NCI-H69 (cell line): ENCODE measurements at places on chromosomes 7 and 10.

DNA sequence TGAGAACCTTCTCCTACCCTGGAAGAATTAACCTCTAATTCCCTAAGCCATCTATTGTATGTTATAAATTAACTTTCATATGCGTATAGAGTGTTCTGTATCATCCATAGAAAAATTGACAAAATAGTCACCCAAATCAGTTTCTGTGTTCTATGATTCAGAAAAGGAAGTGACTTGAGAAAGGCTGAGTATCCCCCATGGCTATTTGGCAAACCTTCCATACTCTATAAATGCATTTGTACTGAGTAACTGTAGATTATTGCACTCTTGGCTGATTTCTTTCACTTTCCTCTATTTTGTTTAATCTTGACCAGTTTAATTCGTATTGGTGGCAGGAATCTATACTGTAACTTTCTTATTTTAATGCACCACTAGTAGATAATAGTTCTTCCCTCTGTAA, 182.2 kb downstream of the HTR7 start:
- DNase-seq, result no peak

DNA sequence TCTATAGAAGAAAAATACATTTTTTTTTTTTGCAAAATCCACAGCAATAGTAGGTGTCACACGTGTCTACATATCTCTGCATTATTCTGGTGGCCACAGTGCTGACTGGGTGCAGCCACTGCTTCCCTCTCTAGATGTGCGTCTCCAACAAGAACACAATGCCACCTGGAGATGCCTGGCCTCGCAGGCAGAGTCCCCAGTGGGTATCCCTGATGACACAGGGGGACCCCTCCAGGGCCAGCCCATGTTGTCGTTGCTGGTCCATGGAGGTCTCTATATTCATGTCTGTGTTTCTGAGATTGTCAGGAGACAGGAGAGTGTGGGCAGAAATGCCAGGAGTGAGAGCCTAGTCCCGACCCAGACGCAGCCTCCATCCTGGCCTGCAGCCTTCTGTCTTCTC, 345.9 kb upstream of the SHH start:
- no peak for DNase-seq

- DNase-seq, result no peak
Observed at GRCh38 chr10:7405637-7406036, 5.2 kb downstream of the SFMBT2 start.

DNA sequence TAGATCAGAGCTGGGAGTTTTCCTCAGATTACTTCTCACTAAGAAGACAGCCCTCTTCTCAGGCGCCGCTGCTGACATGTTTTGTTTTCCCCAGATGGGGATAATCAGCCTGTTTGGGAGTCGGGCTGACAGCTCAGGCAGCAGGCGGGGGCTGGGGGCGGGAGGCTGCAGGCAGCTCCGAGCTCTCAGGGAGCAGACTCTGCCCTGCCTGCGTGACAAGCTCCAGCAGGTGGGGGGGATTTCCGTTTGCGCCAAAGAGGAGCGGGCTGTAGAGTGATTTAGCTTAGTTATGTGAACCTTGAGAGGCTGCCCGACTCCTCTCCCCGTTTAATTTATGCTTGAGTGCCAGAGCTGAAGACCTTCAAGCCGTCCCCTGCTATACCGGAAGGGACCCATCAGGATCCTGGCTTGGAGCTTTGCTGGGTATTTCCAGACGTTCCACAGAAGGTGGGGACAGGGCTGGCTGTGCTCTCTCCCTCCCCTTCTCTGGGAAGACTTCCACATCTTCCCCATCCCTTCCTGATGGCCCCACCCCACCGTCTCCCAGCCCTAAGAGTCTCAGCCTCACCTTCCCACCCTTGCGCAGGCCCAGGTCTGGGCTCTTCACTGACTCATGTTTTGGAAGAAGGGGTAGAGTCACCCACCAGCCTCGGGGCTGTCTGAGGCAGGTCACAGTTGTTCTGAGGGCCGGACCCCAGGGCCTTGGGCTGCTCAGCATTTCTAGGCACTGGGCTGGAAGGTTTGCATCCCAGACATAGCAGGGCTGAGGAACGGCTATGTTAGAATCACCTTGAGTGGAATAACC, 24.7 kb upstream of the ADCYAP1R1 start:
- DNase-seq, result peak; percentile 61

GRCh38 chr10:111548084-111548726, 471.4 kb downstream of the ADRA2A start:
- no peak for DNase-seq

DNA sequence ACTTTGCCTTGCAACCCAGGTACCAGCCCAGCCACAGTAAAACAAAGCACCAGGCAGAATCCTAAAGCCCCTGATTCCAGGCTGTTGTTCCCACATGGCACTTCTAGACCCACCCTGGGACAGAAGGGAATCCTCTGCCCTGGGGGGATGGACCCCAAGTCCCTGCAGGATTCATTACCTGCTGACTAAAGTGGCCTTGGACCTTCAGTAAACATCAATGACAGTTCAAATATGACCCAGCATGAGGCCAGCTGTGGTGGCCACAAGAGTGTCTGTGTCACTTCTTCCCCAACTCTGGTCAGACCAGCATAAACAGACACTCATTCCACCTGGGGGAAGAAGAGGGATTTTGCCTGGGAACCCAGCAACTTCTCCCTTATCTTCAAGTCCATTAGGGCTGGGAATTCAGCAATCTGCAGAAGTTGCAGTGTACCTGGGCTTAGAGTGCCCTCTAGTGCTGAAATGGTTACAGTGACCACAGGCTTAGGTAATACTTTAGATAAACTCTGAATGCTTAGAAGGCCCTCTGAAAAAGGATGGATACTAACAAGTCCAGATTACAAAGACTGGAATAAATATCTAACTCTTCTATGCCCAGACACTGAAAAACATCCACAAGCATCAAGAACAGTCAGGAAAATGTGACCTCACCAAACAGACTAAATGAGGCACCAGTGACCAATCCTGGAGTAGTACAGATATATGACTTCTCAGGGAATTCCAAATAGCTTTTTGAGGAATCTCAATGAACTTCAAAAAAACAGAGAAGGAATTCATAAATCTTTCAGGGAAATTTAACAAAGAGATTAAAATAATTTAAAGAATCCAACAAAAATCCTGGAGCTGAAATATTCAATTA, 108.5 kb upstream of the TMEM168 start:
- peak; percentile 83 for DNase-seq

GRCh38 chr10:72694476-72695369, 2.8 kb downstream of the MCU start:
- peak; percentile 32 for DNase-seq

DNA sequence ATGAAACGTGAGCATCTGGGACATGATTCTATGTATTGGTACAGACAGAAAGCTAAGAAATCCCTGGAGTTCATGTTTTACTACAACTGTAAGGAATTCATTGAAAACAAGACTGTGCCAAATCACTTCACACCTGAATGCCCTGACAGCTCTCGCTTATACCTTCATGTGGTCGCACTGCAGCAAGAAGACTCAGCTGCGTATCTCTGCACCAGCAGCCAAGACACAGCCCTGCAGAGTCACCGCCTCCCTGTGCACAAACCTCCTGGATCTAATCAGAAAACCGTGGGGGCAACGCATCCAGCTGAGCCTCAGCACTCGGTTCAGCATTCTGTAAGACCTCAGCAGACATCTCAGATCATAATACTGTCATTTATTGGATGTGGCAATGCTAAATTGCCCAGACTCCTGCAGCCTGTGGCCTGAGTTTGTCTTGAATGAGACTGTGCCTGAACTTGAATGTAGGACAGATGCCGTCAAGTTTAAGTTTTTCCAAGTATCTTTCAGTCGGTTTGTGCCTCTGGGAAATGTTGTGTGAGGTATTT, 41.5 kb upstream of the PRSS58 start:
- DNase-seq, result no peak

GRCh38 chr10:49071160-49071761, 44.1 kb downstream of the VSTM4 start:
- no peak for DNase-seq

- peak; percentile 91 for DNase-seq
Observed at GRCh38 chr7:22356701-22357310, at the start of gene RAPGEF5. Gene RAPGEF5, minus strand, starts transcription at chr7:22357154. Its CDS starts 94 bp downstream, at chr7:22357060.

DNA sequence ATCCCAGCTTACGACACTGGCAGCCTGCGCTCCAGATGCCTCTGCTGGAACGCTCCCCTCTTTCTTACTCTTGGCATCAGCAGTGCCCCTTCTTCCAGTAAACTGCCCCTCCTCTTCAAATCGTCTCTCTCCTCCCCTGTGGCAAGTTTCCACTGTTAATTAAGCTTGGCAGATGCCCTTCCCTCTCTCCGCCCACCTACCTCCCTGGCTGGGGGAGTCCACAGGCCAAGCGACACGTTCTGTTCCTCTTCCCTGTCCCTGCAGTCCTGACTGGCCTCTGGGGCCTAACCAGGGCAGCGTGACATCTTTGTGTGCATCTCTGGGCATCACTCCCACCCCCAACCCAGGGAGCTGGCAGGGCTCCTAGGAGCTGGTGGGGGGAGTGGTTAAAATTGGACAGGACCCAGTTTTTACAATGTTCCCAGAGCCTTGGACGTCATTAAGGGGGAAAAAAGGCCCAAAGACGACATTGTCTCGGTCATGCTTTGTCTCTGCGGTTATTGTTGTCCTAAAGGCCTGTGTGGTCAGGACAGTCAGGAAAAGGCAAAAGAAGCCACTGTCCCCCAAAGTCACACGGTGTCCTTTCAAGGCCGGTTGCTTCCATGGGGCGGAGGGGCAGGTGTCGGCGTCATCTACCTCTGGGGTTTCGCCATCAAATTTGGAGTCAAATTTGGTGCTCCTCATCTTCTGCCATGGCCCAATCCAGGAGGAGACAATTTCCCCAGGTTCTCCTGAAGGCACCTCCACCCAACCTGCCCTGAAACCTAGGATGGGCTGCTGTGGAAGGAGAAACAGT, 54.2 kb downstream of the DLG5 start:
- DNase-seq, result peak; percentile 31

DNA sequence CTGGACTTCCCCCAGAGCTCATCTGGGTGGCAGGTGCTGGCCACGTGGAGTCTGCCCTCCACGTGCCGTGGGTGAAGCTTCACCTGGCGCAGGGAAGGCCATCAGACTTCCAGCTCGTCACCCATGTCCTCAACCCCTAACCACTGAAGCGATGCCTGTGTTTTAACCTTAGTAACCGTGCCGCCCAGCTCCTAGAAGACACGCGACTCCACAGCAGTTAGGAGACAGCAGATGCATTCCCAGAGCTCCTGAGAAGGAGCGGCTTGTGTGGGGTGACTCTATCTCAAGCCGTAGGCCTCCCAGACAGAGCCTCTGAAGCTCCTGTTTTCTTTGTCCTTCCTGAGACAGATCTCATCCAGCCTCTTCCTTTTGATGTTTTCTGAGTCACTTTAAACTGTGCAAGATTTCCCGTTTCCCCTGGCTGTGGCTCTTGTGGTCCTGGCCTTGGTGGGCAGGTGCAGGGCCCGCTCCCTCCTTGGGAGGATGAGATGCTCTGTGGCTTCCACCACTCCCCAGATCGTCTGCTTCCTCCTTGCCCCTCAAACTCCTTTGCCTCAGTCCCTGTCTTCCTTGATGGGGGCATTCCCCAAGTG, 41.4 kb upstream of the AP5Z1 start:
- DNase-seq, result no peak

DNA sequence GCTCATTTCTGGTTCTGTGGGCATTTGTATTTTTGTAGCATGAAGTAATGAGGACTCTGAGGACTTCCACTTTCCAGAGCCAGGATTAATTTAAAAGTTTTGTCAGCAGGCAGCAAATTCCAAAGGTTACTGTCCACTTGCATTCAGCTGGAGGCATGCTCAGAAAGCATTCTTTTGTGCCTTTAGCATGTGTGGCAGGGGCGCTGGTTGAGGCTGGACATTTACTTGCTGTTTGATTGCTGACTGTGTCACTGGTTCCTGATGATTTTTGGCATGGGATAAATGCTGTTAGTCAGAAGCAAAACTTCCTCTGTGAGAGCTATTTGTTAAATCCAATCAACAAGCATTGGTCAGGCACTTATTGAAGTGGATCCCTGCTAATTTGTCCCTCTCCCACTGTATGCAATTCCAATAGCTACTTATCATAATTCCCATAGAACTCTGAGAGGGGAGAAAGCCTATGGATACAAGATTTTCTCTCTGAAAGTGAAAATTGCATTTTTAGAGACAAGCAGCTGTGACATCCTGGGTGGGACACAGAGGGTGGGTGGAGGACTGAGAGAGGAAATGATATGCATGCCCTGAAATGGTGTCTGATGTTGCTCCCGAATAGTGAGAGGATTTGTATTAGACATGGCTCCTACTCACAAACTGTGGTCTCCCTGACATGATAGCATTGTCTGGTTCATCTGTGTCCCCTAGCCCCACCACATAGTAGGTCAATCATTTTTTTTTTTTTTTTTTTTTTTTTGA, 161.2 kb upstream of the WDR11 start:
- no peak for DNase-seq

GRCh38 chr7:27145914-27146412, 1.6 kb downstream of the HOXA6 start:
- no peak for DNase-seq
